ENCODE measurements at places on chromosomes 3 and 15.

GRCh38 chr3:51530485-51530884 lies 8.0 kb upstream of the RAD54L2 start:
- DNase-seq, result no peak

GRCh38 chr3:101300073-101300472 lies 20.3 kb downstream of the IMPG2 start:
- no peak for DNase-seq

- DNase-seq, result no peak
Observed at GRCh38 chr15:92005154-92005553, 151.6 kb downstream of the SLCO3A1 start.

DNA sequence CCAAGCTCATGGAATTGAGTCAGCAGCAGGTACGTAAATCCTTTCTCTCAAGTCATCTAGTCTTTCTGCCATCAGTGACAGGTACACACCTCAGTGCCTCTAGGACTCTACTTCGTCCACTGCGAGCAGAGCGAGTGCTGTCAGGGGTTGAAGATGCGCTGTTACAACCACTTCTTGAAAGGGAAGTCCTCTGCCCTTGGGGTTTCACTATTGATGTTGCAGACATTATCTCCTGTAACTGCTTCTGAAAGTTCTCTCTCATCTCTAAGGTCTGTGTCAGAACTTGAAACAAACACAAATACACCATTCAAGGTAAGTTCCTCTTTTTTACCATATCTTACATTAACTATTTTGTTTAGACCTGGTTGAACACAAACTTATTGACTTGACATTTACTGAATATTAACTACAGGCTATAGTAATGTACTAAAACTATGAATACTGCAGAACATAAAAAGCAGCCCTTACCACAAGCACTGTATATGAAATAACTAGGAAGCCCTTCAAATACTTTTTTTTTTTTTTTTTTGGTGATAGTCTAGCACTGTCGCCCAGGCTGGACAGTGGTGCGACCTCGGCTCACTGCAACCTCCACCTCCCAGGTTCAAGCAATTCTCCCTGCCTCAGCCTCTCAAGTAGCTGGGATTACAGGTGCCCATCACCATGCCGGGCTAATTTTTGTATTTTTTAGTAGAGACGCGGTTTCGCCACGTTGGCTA lies 41.5 kb downstream of the TOPBP1 start:
- DNase-seq, result no peak

GRCh38 chr3:136136454-136136853 lies 59.7 kb downstream of the MSL2 start:
- no peak for DNase-seq

- DNase-seq, result no peak
Observed at GRCh38 chr3:39812537-39812936, 3.1 kb downstream of the MYRIP start.

GRCh38 chr15:52228921-52229320 lies 37.7 kb upstream of the GNB5 start:
- DNase-seq, result peak; percentile 91

- DNase-seq, result no peak
Observed at GRCh38 chr3:179416681-179417080, 34.6 kb downstream of the GNB4 start.

- DNase-seq, result no peak
Observed at GRCh38 chr15:40823572-40824343, 4.8 kb downstream of the PPP1R14D start.

DNA sequence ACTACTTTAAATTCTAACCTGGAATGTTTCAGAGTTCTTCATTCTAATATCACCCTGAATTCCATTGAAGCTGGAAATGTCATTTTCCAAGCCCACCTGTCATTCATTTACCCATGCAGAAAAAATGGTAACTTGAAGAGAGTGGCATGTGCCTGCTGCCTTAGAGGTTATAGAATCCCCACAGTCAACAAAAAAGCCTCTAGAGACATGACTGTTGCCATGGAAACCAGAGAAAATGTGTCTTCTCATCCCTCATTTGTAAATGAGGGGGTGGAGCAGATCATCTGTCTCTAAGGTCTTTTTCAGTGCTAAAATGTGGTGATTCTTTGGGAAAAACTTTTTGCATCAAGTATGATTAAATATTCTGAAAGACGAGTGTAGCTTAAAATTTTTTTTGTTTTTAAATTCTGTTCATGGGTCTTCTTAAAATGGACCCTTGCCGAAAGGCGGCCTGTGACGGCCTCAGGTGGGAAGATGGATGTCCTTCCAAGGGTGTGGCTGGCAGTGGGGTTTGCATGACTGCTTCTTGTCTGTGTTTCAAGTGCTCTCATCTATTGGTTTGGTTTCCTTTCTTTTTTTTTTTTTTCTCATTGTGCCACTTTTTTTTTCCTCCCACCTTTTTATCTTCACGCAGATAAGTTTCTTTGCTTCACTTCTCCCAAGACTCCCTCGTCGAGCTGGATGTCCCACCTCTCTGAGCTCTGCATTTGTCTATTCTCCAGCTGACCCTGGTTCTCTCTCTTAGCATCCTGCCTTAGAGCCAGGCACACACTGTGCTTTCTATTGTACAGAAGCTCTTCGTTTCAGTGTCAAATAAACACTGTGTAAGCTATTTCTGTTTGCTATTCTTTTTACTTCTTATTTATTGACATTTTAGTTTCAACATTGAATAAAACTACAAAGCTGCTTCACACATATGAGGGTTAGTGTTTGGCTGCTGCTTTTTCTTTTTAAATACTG lies 23.0 kb downstream of the TPM1 start:
- DNase-seq, result no peak

DNA sequence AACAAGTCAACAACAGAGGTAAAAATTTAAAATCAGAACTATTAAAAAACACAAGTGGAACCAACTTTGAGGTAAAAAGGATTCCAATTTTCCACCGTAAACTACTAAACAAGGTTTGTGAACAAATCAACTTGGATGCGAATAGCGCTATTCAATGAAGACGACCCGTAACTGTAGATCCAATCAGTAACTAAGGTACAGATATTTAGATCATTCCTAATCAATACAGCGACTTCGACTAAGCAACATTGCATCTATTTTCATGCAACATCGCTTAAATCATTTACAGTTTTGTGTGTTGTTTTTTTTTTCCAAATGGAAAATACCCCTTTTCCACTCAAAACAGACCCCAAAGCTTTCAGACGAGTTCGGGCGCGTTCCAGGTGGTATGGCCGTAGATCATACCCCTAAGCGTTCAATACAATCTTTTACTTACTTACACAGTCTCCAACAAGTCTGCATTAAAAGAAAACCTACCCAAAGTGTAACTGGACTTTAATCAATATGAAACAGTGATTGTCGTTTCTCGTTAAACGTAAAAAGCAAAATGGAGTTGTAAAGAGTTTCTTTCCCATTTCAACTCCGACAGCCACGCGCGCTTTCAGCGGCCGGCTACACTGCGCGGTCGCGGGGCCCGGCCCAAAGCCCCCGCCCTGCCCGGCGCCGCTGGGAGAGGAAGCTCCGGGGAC lies 786 bp downstream of the RHOA start:
- no peak for DNase-seq

DNA sequence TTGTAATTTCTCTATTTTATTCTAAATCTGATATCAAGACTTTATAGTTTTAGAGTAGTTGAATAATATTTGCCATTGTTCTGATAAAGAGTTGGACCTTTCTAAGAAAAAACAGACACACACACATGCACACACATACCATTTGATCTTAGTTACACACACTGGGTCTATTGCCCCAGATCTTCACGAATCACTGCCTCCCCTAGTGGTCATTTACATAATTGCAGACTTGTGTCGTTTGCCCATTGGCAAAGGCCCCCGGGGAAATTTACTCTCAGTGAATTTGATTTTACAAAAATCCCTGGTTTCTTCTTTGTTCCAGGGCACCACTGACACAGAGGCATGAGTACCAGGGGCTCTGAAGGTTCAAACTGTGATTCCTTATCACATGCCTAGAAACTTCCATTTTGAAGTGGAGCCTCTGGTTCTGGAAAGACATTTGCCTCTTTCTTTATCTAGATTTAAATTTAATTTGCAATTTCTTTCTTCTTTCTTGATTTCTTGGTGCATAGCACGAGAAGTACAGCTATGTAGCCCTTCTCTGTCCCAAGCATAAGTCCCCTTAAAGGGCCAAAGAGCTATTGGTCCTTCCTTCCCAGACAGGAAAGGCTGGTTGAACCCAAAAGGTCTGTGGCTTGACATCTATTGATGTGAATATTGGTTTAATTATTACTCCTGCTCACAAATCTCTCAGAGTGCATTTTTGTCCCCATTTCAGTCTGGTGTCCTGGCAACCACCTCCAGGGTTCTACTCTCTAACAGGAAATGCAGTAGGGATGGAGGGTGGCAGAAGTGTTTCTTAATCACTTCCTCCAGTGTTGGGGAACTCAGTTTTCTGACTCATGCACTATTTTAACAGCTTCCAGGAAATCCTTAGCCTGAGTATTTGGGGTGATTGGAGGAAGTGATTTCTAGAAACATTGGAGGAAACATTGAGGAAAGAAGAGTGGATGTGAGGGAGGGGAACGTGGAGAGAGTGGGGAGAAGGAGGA lies 32.4 kb upstream of the SLC6A11 start:
- DNase-seq, result no peak

- DNase-seq, result no peak
Observed at GRCh38 chr3:411226-411625, 214.7 kb downstream of the CHL1 start.

- no peak for DNase-seq
Observed at GRCh38 chr3:25513642-25514266, 85.7 kb downstream of the RARB start.

DNA sequence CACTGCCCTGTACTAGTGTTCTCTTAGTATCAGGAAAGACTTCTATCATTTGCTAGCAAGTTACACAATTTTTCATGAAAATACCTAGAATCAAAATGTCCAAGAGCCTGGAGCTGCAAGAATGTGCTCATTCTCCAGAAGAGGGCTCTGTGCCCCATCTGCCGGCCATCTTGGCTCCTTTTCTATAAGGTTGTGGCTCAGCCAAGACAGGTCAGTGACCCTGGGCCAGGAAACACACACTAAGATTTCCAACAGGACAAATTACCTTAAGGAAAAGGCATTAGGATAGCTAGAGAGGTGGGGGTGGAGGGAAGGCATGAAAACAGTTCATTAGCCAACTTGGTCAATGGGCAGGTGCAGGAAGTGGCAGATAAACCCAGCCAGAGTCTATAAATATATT lies 20.7 kb downstream of the TIMP4 start:
- DNase-seq, result no peak

GRCh38 chr3:114427285-114428043 lies 133.6 kb downstream of the TIGIT start:
- no peak for DNase-seq

DNA sequence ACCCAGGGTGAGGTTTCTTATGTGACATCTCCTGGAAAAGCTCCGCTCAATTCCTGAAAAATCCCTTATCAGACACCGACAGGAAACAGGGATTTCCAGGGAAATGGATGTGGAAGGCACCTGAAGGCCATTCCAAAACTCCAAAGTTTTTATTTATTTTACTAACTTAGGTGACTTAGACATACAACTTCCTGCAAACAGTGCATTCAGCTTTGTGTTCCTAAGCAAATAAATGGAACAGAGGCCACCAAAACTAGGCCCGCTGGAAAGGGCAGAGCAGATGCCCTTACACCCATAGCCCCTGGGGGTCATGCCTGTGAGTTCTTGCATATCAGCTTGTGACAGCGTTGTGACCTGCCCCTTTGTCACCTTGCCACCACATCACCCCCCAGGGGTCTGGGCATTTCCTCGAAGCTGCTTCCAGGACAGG lies 239.4 kb downstream of the XXYLT1 start:
- no peak for DNase-seq

GRCh38 chr15:63501256-63502089 lies 2.9 kb upstream of the USP3 start:
- peak; percentile 84 for DNase-seq

- no peak for DNase-seq
Observed at GRCh38 chr3:128748557-128748956, 22.6 kb downstream of the RAB7A start.

DNA sequence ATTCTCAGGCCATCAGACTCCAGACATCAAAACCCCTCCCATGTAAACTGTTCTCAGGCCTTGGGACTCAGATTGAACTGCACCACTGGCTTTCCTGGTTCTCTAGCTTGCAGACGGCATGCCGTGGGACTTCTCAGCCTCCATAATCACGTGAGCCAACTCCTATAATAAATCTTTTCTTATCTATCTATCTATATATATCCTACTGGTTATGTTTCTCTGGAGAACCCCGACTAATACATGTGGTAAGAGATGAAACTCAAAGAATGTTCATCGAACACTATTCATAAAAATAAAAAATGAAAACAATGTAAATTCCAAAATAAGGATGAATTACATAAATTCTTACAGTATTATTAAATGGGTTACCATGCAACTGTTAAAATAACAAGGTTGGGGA lies 84.5 kb upstream of the NTRK3 start:
- no peak for DNase-seq

Data from RWPE2 (cell line).